ENCODE measurements at places on chromosomes 6 and 20.

GRCh38 chr20:63498960-63499337, at the start of gene EEF1A2:
Gene EEF1A2 (minus strand): TSS chr20:63499083. CDS start chr20:63497763, 1,320 bp downstream.
- DNase-seq, result peak; percentile 24

GRCh38 chr20:10131732-10132345, 86.8 kb upstream of the SNAP25 start:
- DNase-seq, result no peak

DNA sequence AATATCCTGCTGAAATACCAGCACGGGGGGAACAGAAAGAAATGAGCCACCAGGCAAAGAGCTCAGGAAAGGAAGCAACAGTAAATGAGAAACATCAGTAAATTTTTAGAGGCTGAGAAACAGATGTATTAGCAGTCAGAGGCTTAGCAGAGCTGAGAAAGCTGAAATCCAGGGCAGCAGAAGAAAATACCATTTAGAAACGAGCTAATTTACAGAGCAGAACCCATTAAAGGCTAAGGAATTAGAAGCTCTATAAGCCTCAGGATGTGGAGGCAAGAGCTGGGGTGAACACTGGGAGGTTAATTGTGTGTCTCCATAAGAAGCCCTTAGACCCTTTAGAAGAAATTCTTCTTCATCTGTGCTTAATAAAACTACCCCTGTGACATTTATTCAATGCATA, 178.6 kb upstream of the RGS17 start:
- no peak for DNase-seq

DNA sequence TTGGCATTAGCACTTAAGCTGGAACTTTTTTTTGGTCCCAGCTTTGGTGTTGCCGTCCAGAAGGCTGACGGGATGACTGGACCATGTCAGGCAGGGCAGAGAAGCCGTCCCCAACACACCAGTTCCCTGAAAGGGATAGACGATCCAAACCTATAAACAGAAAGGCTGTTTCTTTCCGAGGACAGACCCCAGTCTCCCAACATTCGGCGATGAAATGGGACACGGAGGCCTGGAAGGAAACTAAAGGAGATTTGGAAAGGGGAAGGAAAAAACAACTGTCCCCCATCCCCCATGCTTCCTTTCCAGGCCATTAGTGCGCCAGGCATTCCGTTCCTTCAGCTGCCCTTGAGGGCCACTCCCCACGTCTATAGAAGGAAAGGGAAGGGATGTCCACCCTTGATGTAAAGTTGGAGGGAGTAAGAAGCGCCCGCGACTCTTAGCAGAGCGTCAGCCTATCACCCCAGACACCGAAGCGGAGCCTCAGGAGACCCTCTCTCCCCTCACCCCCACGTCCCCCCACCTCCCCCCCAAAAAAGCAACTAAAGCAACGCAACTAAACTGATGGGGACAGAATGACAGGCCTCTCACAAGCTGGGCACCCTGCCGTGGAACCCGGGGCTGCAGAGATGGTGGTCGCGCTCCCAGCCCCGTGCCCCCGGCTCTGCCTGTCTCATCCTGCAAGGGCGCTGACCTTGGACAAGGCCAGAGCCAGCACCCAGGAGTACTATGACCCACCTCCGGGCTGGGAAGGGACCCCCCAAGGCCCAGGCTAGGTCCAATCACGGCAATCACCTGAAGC, 638 bp downstream of the BLCAP start:
- DNase-seq, result peak; percentile 42

- no peak for DNase-seq
Observed at GRCh38 chr6:41736186-41736733, 852 bp upstream of the TFEB start.

GRCh38 chr6:150661216-150662007, 61.7 kb downstream of the PLEKHG1 start:
- no peak for DNase-seq

- no peak for DNase-seq
Observed at GRCh38 chr6:3801960-3802359, 47.2 kb upstream of the FAM50B start.
